Stimulated activated CD8-positive, alpha-beta memory T cell treated with anti-CD3 and anti-CD28 coated beads, Interleukin-4, amount 100 ng/mL, for 1 hour (primary cell): ENCODE measurements at places on chromosomes 4 and X.

DNA sequence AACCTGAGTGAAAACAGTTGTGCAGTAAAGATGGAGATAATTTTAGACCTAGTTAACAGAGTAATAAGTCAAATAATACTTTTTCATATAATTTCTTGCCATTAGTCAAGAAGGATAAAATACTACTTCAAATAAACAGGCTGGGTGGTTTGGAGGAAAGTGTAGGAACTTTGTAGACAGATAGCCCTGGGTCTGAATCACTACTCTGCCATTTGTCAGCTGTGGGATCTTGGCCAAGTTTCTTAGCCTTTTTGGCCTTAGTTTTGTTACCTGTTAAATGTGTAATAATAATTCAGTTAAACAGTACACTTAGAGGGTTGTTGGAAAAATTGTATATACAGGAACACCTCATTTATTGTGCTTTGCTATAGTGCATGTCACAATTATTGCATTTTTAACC is 163.7 kb downstream of the NPNT start:
- no peak for DNase-seq

DNA sequence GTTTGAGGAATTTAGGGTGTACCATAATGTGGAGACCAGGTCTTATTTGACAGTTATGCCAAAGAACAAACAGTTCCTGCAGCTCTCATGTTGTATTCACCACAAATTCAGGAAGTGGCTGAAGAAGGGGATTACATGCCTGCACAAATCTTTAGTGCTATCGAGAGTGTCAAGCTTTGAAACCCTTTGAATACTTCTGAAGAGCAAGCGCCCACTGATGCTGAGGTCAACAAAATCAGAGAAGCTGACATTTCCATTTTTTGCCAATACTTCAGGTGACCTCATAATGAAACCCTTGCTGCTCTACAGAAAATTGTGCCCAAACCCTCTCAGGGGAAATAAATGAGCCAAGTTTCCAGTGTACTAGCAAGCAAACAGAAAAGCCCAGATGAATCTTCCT is 28.4 kb downstream of the PAK3 start:
- DNase-seq = no peak

- DNase-seq = no peak
Observed at GRCh38 chr4:180190382-180190781, 2052.8 kb upstream of the TENM3 start.

- no peak for DNase-seq
Observed at GRCh38 chrX:153793291-153793690, 884 bp downstream of the IDH3G start.

- no peak for DNase-seq
Observed at GRCh38 chrX:96474029-96474740, 210.5 kb upstream of the DIAPH2 start.

- DNase-seq = no peak
Observed at GRCh38 chr4:156103311-156103710, 149.6 kb upstream of the CTSO start.

DNA sequence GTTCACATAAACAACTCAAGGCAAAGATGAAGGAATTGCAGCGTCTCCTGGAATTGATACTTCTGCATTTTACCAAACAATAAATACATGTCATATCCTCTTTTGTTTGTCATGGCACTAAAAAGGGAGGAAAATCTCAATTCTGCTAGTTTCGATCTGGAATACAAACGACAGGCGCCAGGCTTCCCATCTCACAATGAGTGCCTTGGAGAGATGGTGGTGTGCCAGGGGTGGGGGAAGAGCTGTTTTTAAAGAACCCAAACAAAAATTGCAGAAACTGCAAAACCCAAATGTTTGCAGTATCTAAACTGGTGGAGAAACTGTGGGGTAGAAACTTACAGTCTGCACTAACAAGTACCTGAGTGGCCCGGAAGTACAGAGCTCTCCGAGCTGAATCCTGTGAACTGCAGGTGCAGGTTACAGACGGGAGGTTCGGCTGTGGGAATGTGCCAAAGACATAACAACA is 53.0 kb upstream of the KLF3 start:
- no peak for DNase-seq

DNA sequence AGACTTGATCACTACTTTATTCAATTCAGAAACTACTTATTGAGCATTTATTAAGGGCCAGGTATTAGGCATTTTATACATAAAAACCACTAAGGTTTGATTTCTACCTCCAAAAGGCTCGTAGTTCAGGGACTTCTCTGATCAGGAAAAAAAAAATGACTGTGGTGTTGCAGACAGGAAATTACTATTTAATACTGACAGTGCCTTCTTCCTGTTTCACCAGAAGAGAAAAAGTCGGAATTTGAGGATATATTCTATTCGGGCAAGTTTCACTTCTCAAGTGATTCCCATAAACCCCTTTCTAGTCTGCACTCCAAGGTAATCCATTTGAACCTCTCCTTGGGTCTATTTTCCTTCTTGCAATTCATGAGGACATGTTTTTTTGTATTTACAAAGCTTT is 15.3 kb upstream of the TASL start:
- DNase-seq = no peak

DNA sequence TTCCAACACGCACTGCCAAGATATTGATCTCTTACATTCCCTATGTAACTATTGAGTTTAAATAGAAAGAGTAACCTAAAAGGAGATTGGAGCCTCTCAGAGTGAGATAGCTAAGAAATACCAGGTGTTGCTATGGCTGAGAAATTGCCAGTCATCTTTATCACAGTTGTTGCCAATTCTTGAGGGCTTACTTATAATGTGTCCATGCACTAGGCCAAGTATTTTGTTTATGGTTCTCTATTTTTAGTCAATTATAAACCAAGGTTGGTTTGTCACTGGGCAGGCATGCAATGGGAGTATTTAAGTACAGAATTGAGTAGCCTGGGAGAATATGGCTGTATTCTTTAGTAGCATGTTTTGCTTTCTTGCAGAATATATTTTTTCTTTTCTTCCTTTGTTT is 201.6 kb downstream of the TEX13A start:
- DNase-seq = no peak

- no peak for DNase-seq
Observed at GRCh38 chr4:41787931-41788330, 39.4 kb upstream of the PHOX2B start.

GRCh38 chrX:151370906-151371305 is 26.1 kb upstream of the VMA21 start:
- no peak for DNase-seq

GRCh38 chr4:61407642-61408618 is 207.8 kb downstream of the ADGRL3 start:
- DNase-seq = no peak

DNA sequence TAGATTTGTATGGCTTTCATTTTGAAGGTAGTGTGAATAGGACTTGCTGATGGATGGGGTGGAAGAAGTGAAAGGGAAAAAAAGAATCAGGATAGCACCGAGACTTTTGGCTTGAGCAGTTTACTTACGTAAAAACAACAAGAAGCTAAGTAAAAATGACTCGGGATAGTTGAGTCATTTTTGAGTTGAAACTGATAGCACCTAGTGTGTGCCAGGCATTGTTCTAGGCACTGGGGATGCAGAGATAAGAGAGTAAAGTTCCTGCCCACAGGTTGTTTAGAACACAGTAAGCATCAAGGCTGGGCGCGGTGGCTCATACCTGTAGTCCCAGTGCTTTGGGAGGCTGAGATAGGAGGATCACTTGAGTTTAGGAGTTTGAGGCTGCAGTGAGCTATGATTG is 34.7 kb downstream of the ADD1 start:
- no peak for DNase-seq

DNA sequence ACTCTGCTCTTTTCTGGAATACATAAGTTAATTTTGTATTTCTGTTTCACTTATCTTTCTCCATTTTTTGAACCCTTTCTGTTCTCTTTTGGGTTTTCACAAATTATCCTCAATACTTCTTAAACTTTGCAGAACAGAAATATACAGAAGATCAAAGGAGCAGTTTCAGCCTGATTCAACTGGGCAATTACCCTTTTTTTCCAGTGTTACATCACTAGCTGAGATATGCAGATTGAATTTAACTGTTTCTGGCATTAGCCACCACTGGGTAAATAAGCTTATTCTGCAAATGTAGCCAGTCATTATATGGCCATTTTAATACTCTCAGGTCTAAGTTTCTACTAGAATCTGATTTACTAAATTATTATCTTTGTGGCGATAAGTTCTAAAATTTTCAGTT is 66.9 kb upstream of the GRID2 start:
- no peak for DNase-seq

DNA sequence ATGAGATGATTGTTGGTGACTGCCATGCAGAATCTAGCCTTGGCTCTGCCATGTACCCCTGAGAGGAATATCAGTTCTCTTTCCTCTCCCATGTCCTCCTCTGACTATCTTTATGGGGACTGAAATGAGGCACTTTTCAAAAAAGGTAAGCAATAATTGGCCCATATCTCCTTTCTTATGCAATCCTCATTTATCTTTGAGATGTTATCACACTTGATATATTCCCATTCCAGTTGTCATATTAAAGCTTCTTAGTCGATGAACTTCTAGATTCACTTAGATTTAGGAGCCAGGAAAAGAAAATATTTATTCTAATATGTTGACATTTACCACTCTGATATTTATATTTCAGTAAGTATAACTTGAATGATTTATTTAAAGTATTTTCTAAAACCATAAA is 55.3 kb upstream of the CXCL8 start:
- no peak for DNase-seq
